ENCODE measurements at places on chromosomes 12 and 14.
A peak's percentile ranks its signal among the peaks of the same experiment; 100 is the strongest.

DNA sequence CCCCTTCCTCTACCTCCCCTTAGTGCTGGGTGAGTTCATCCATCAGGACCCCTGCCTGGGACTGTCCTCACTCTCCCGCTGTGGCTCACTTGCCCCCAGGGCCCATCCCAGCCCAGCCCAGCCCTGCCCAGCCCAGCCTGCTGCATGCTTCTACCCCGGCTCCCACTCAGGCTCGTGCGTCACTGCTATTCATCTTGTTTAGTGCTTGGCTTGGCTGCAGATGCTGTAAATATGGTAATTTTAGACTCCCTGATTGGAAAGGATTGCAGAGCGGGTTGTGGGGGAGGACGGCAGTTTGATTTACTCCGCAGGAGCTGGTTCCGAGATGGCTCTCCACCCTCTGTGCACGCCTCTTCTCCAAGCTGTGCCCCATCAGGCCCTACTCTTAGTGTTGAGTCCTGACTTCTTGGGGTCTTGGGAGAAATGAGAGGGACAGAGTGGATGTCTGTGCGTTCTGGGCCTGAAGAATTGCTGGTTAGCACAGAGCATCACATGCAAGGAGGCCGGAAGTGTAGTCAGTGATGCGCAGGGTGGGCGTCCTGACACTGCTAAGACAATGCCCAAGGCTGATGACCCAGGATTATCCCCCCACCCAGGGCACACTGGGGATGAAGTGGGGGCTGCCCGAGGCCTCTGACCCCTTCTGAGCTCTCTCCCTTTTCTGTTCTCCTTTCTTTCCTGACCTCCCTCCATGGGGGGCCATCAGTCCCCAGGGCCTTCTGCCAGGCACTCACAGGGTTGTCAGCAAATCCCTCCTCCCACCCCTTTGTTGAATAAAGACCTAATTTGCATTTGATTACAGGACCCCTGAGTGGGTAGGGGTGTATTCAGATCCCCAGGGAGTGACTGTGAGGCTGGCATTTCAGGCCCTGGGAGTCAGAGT lies 244.4 kb downstream of the ZFP36L1 start:
- H3K4me1 ChIP-seq = no peaks in the 10 kb centered on the region
- no peak overlapping the region for H3K4me3 ChIP-seq
- no peak overlapping the region for H3K27ac ChIP-seq
- no peak for DNase-seq
- H3K27me3 ChIP-seq = no peaks in the 10 kb centered on the region
- H3K36me3 ChIP-seq = no peaks in the 10 kb centered on the region

GRCh38 chr14:59332727-59333126 lies 132.5 kb downstream of the GPR135 start:
- no peaks in the 10 kb centered on the region for H3K4me1 ChIP-seq
- H3K27ac ChIP-seq = no peak overlapping the region
- H3K36me3 ChIP-seq = no peaks in the 10 kb centered on the region
- no peak for DNase-seq
- no peak overlapping the region for H3K4me3 ChIP-seq

DNA sequence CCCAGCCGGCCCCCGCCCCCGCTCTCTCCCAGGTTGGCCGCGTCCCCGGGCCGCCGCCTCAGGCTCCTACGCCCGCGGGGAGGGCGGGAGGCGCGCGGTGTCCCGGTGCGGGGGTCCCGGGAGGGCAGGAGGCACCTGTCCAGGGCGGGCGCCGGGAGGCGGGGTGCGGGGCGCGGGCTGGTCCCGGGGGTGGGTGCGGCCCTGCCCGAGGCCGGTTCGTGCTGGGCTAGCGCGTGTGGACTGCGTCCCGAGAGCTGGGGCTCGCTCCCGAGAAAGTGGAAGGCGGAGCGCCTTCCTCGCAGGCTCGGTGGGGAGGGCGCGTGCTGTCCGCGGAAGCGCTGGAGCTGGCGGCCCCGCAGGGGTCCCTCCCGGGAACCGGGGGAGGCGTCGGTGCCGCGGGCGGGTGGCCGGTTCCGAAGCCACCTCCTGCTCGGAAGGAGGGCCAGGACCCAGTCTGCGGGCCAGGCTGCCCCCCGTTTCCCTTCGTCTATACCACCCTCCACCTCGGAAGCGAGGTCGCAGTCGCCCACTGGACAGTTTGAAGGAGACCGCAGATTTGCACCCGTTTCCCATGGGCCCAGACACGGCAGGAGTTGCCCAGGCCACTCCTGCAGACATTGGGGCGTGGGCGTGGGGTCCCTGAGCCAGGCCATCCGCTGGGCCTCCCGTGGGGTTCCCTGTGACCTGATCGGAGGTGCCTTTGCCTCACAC lies 636 bp downstream of the ZFYVE21 start:
- DNase-seq = no peak
- H3K36me3 ChIP-seq = no peaks in the 10 kb centered on the region
- H3K27me3 ChIP-seq = no peaks in the 10 kb centered on the region
- peak overlapping the region; percentile 31 for H3K4me3 ChIP-seq

- no peaks in the 10 kb centered on the region for H3K4me1 ChIP-seq
- H3K27ac ChIP-seq = no peak overlapping the region
- no peaks in the 10 kb centered on the region for H3K27me3 ChIP-seq
- no peak overlapping the region for H3K4me3 ChIP-seq
- DNase-seq = no peak
- H3K36me3 ChIP-seq = no peaks in the 10 kb centered on the region
Observed at GRCh38 chr12:105018012-105018411, 31.9 kb downstream of the NOPCHAP1 start.

DNA sequence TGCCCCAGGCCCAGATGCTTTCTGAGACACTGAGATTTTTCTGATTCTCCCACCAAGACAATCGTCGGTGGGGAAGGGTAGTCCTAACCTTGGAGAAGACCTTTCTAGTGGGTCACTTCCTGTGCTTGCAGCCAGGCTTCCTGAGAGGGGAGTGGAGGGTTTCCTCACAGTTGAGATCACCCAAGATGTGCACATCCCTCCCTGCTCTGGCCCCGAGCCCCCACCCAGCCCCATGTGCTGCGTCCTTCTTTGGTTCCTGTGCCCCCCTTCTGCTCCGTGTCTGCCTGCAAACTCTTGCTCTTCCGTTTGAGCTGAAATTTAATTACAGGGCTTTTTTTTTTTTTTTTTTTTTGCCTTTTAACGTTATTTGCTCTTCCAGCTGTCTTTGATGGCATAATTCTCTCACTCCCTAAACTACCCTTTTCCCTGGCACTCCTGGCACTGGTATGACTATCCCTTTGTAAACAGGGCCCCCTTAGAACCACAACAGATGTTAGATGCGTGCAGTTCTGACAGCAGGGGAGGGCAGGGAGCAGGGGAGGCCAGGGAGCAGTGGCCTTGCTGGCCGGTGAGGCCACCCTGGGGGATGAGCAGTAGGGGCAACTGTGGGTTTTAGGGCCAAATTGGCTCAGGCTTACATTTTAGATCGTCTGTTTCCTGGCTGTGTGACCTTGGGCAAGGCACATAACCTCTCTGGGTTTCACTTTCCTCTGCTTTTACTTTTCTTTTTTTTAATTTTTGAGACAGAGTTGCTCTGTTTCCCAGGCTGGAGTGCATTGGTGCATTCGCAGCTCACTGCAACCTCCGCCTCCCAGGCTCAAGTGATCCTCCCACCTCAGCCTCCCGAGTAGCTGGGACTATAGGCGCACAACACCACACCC lies 144.5 kb downstream of the PHETA1 start:
- no peaks in the 10 kb centered on the region for H3K4me1 ChIP-seq
- no peak overlapping the region for H3K27ac ChIP-seq
- no peak for DNase-seq
- H3K27me3 ChIP-seq = no peaks in the 10 kb centered on the region
- H3K36me3 ChIP-seq = no peaks in the 10 kb centered on the region
- H3K4me3 ChIP-seq = no peak overlapping the region

GRCh38 chr14:96038920-96039632 lies at the start of gene C14orf132:
C14orf132 (plus strand) TSS chr14:96039362; CDS start chr14:96039501, 139 bp downstream.
- H3K4me1 ChIP-seq = peaks cover 6% of the 10 kb centered on the region
- peak within 1 kb of the TSS; percentile 22 for H3K4me3 ChIP-seq
- no peak for DNase-seq
- H3K36me3 ChIP-seq = no peaks in the 10 kb centered on the region

GRCh38 chr14:102778338-102779083 lies 1.3 kb downstream of the TRAF3 start:
- peak overlapping the region; percentile 78 for H3K4me3 ChIP-seq
- peak overlapping the region; percentile 69 for H3K27ac ChIP-seq
- no peaks in the 10 kb centered on the region for H3K36me3 ChIP-seq

DNA sequence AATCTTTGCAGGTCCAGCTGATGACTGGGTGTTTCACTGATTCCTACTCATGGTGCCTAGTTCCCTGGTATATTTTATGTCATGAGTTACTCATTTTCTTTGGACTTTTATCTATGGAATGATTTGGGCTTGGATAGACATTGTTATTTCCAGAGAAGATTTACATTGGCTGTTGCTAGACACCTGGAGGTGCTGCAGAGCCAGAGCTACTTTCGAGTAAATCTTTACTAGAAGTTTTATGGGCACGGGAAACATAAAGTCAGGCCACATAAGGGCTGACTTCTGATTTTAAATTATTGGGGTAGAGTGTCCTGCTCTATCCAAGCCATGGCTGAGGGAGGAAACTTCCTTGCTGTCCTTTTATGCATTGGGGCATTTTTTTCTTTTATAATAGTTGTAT lies 175.9 kb upstream of the ABCD2 start:
- no peak overlapping the region for H3K4me3 ChIP-seq
- H3K4me1 ChIP-seq = no peaks in the 10 kb centered on the region
- H3K36me3 ChIP-seq = no peaks in the 10 kb centered on the region

GRCh38 chr12:130428116-130428515 lies 90.4 kb downstream of the PIWIL1 start:
- H3K27me3 ChIP-seq = no peaks in the 10 kb centered on the region
- no peak overlapping the region for H3K27ac ChIP-seq
- H3K4me3 ChIP-seq = no peak overlapping the region
- no peaks in the 10 kb centered on the region for H3K36me3 ChIP-seq
- no peaks in the 10 kb centered on the region for H3K4me1 ChIP-seq
- DNase-seq = no peak

- no peak overlapping the region for H3K27ac ChIP-seq
- no peak overlapping the region for H3K4me3 ChIP-seq
- no peaks in the 10 kb centered on the region for H3K36me3 ChIP-seq
- DNase-seq = no peak
- H3K4me1 ChIP-seq = no peaks in the 10 kb centered on the region
Observed at GRCh38 chr12:2450553-2450952, 344.2 kb upstream of the FKBP4 start.

- H3K4me1 ChIP-seq = no peaks in the 10 kb centered on the region
- H3K36me3 ChIP-seq = no peaks in the 10 kb centered on the region
- no peaks in the 10 kb centered on the region for H3K27me3 ChIP-seq
- H3K27ac ChIP-seq = no peak overlapping the region
Observed at GRCh38 chr14:88707088-88707487, 85.7 kb downstream of the EML5 start.

- H3K4me1 ChIP-seq = peaks cover 74% of the 10 kb centered on the region
- H3K4me3 ChIP-seq = no peak overlapping the region
- DNase-seq = no peak
Observed at GRCh38 chr12:10366875-10367274, 23.0 kb downstream of the KLRK1 start.

DNA sequence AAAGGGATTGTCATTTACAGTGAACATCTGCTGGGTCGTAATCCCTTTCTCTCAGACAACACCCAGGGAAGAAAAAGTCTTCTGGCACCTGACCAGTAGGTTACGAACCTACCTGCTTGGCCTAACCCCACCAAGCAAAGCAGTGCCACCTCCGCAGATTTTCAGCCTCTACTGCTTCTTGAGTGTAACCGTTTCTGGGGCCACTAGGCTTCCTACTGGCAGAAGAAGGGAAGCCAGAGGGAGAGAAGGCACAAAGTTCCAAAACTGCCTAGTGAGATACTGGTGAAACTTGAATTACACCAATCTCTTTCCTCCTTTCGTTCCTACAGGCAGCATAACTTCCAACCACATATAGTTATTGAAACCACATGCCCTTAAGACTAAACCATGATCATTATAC lies 383.6 kb downstream of the BCAT1 start:
- H3K27ac ChIP-seq = no peak overlapping the region
- no peaks in the 10 kb centered on the region for H3K4me1 ChIP-seq
- H3K4me3 ChIP-seq = no peak overlapping the region
- H3K36me3 ChIP-seq = no peaks in the 10 kb centered on the region
- DNase-seq = no peak

- H3K4me1 ChIP-seq = peaks cover 27% of the 10 kb centered on the region
- no peak overlapping the region for H3K27ac ChIP-seq
- no peaks in the 10 kb centered on the region for H3K27me3 ChIP-seq
- no peak overlapping the region for H3K4me3 ChIP-seq
- no peak for DNase-seq
Observed at GRCh38 chr12:12531194-12531593, 31.5 kb downstream of the DUSP16 start.

GRCh38 chr12:38771871-38772270 lies 133.5 kb downstream of the CPNE8 start:
- no peak overlapping the region for H3K27ac ChIP-seq
- peak; percentile 5 for DNase-seq
- H3K4me3 ChIP-seq = no peak overlapping the region
- H3K36me3 ChIP-seq = no peaks in the 10 kb centered on the region
- H3K27me3 ChIP-seq = no peaks in the 10 kb centered on the region
- H3K4me1 ChIP-seq = peaks cover 5% of the 10 kb centered on the region

GRCh38 chr14:65954942-65955341 lies 531.2 kb upstream of the CCDC196 start:
- H3K27ac ChIP-seq = no peak overlapping the region
- DNase-seq = no peak
- no peak overlapping the region for H3K4me3 ChIP-seq

DNA sequence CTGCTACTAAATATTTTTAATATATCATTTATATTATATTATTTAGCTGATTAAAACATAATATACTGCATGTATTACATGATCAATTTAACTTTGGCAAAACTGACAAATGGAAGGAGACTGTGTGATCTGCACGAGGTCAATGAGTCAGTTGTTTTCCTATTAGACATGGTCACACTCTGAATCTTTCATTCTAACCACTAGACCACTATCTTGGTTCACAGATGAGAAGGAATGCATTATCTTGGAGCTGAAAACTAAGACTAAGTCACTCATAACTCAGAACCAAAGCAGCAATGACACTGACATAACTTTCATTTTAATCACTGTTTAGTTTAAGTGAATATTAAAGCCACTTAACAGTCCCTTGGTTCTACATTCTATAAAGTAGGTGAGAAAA lies 37.4 kb downstream of the GNPTAB start:
- peaks cover 7% of the 10 kb centered on the region for H3K4me1 ChIP-seq
- no peak for DNase-seq
- no peaks in the 10 kb centered on the region for H3K27me3 ChIP-seq
- H3K36me3 ChIP-seq = no peaks in the 10 kb centered on the region
- H3K27ac ChIP-seq = no peak overlapping the region

- no peak for DNase-seq
- H3K27me3 ChIP-seq = no peaks in the 10 kb centered on the region
- no peaks in the 10 kb centered on the region for H3K36me3 ChIP-seq
- no peak within 1 kb of the TSS for H3K4me3 ChIP-seq
- H3K4me1 ChIP-seq = no peaks in the 10 kb centered on the region
Observed at GRCh38 chr12:69698769-69699540, at the start of gene BEST3. BEST3 (minus strand) TSS chr12:69699303; CDS start chr12:69697798, 1,505 bp downstream.

- H3K36me3 ChIP-seq = no peaks in the 10 kb centered on the region
- no peaks in the 10 kb centered on the region for H3K27me3 ChIP-seq
- DNase-seq = no peak
- H3K27ac ChIP-seq = no peak overlapping the region
- no peak overlapping the region for H3K4me3 ChIP-seq
- no peaks in the 10 kb centered on the region for H3K4me1 ChIP-seq
Observed at GRCh38 chr14:49189375-49189774, 396.8 kb downstream of the RPS29 start.

GRCh38 chr14:104758981-104759969 lies 6.3 kb downstream of the SIVA1 start:
- no peak for DNase-seq
- H3K4me1 ChIP-seq = peaks cover 9% of the 10 kb centered on the region
- no peak overlapping the region for H3K27ac ChIP-seq
